NK-92 treated with Interleukin-12 subunit alpha and Interleukin-12 subunit beta, amount 100 ng/mL, for 24 hours (cell line): ENCODE measurements at places on chromosomes 7 and 10.

GRCh38 chr10:28668363-28669226 is 8.7 kb upstream of the BAMBI start:
- no peak for DNase-seq

GRCh38 chr10:117968354-117969182 is 78.2 kb downstream of the RAB11FIP2 start:
- no peak for DNase-seq

DNA sequence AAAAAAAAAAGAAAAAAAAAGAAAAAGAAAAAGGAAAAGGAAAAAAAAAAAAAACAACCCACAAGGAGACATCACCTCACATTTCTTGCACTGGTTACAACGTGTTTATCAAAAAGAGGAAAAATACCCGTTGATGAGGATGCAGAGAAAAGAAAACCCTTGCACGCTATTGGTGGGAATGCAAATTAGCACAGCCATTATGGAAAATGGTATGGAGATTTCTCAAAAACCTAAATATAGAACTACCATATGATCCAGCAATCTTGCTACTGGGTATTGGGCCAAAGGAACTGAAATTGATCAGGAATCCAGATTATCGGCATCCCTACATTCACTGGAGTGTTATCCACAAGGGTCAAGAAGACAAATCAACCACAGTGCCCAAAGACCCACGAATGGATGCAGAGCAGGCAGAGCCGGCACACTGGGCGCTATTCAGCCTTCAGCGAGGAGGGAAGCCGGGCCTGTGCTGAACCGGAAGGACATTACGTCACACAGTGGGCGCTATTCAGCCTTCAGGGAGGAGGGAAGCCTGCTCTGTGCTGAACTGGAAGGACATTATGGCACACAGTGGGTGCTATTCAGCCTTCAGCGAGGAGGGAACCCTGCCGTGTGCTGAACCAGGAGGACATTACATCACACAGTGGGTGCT is 258.7 kb downstream of the ZMYND11 start:
- no peak for DNase-seq

DNA sequence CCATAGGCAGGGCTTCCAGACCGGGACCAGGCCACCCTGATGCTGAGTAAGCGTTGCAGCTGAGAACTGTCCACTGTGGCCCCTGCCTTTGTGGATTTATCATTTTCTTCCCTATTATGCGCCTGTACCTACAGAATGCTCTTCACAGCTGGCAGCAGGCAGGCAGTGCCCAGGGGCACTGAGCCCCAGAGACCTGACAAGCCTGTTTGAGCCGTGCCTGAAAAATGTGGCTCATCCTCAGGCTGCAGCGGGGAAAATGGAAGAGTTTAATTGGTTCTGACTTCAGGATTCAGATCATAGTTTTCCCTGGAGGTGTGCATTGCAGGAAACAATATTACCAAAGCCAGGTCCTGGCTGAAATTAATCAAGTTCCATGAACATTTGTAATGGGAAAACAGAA is 200.2 kb downstream of the ZNF438 start:
- DNase-seq: no peak

GRCh38 chr10:69865450-69865849 is 63.7 kb downstream of the COL13A1 start:
- DNase-seq: no peak

DNA sequence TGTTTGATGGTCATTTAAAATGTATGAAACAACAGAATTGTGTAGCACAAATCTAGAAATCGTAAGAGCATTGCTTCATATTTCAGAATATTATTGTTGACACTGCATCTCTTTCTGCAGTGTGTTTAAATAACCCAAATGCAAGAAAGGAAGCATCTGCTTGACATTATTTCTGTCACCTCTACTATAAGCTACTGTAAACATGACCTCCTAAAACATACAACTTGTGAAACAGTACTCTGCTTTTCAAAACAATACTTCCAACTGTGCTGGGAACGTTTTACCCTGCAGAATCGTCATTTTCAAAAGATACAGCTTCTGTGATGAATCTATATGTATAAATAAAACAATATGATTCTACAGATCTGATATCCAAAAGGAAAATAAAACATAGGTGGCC is 82.0 kb downstream of the RNF133 start:
- no peak for DNase-seq

GRCh38 chr10:101031796-101032636 is 982 bp downstream of the SFXN3 start:
- DNase-seq: no peak
